ENCODE measurements at places on chromosomes 12 and 14.

GRCh38 chr12:130204541-130204953 lies 42.3 kb downstream of the FZD10 start:
- DNase-seq = no peak

GRCh38 chr12:39043424-39043822 lies 138.0 kb upstream of the CPNE8 start:
- DNase-seq = no peak

DNA sequence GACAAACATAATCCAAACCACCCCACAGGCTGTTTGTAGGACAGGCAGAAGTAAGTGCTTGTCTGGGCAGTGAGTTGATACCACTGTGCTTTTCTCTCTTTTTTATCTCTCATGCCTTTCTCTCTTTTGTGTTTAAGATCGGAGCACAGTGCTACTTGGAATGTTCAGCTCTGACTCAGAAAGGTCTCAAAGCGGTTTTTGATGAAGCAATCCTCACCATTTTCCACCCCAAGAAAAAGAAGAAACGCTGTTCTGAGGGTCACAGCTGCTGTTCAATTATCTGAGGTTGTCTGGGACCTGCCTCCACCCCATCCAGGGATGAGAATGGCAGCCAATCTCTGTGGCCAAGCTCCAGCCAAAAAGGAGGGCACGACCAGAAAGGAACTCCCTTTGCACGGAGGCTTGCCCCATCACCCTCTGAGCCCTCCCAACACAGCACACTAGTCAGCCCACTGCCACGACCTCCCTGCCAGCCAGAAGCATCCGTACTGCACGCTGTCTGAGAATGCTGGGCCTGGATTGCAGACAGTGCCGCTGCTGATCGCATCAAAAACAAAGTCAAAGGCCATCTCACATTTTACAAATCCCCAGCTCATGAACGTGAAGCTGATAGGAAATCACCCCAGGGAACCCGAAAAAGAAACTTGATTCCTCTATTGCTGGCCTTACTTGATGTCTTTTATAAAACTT lies 27.8 kb downstream of the GPHB5 start:
- no peak for DNase-seq

DNA sequence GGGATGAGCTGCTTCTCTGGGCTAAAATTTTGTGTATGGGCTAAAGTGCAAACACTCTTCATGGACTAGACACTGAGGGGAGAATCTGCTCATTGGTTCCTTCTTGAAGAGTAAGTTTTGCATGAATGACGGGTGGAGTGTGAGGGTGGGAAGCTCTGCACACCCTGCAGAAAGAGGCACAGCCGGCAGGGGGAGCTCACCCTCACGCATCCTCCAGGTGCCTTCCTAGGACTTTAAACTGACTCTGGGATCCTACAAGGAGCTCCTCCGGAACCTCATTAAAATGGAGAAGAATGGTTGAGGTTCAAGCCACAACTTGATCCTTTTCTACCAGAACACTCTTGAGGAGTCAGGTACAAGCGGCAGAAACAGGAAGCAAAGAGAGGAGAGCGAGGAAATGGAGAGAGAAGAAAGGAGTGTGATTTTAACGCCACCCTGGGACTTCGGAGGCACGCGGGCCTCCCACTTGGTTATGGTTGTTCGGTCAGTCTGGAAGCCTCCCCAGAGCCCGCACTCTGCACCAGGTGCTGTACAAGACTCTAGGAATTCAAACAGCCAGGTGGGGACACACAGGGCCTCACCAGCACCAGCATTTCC lies 87.5 kb downstream of the SETD3 start:
- peak; percentile 68 for DNase-seq

DNA sequence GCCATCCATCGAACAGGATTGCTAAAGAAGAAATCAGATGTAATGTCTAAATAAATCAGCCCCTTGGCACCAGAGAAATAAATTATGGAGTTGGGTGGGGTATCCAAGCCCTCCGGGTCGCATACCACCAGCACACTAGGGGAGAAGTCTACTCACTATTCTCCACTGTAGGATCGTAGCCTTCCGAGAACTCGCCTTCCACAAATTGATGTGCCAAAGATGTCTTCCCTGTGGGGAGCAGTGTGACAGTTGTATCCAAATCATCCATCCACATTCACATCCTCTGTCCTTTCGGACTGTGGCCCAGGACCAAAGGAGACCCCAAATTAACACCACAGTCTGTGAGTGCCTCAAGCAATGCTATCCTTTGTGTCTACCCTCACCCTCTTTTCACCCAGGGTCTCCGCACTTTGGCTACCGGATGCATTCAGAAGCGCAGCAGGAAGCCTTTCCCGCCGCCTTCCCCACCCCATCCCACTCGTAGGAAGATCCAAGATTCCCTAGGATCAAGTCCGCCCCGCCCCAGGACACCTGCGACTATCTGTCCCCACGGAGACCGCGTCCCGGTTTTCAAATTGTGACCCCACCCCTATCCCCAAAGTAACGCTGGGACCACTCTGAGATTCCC lies 786 bp downstream of the RHEBL1 start:
- DNase-seq = no peak

DNA sequence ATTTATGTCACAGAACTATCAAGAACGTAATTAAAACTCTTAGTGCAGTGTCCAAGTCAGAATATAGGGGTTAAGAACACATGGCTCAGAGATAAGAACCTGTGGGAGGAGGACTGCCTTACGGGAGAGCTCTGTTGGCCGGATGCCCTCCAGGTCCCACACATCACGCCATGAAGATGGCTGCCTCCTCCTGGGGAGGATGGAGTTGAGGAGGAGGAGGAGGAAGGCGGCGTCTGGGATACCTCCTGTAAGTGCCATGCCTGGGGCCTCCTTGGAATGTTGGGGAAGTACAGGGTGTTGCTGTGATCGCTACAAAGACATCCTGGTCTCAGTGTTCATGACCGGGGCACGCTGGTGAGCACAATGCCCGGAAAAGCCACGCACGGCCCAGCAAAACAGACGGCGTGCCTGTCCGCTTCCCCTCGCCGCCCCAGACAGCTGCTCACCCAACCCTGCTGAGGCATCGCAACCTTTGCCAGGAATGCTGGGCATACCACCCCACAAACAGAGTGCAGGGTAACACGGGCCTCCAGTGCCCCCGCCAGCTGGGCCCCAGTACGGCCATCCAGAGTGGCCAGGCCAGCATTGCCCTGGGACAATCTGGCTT lies 28.7 kb upstream of the CD9 start:
- DNase-seq = no peak

- no peak for DNase-seq
These were observed 13.6 kb downstream of the PAH start for GRCh38 chr12:102903337-102904007.

GRCh38 chr12:6684609-6685008 lies 4.6 kb downstream of the ZNF384 start:
- DNase-seq = peak; percentile 70

DNA sequence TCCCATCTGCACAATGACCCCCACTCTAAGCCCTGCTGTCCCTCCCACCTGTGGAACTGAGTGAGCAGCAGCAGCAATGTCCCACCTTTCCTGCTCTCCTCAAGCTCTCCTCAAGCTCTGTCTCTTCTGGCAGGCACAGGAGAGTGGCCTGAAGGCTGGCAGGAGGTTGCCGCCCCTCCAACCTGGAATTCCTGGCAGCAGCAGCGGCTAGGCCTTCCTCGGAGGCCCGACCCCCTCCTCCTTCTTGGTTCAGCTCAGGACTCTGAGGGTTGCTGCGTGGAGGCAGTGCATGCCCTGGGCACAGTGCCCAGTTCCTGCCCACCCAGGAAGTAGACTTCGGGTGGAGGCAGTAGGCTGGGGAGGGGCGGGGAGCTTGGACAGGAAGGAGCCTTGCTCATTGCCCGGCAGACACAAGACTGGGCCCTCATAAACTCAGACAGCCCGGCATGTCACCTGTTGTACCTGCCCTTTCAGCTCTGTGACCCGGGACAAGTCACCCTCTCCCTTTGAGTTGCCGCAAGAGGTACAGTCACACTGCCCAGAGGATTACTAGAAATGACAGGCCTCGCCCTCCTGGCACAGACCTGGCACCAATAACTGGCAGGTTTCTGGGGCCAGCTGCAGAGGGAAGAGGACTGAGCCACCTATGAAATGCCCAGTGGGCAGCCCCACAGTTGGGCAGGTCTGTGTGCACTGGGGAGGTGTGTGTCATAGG lies 2.1 kb upstream of the SERPINA1 start:
- no peak for DNase-seq

DNA sequence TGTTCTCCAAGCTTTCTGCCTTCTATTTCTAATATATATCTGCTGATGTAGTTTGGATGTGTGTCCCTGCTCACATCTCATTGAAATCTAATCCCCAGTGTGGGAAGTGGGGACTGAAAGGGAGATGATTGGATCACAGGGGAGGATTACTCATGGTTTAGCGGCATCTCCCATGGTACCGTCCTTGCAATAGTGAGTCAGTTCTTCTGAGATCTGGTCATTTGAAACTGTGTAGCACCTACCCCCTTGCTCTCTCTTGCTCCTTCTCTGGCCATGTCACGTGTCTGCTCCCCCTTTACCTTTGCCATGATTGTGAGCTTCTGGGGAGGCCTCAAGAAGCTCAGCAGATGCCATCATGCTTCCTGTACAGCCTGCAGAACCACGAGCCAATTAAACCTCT lies 26.2 kb upstream of the ALX1 start:
- no peak for DNase-seq

DNA sequence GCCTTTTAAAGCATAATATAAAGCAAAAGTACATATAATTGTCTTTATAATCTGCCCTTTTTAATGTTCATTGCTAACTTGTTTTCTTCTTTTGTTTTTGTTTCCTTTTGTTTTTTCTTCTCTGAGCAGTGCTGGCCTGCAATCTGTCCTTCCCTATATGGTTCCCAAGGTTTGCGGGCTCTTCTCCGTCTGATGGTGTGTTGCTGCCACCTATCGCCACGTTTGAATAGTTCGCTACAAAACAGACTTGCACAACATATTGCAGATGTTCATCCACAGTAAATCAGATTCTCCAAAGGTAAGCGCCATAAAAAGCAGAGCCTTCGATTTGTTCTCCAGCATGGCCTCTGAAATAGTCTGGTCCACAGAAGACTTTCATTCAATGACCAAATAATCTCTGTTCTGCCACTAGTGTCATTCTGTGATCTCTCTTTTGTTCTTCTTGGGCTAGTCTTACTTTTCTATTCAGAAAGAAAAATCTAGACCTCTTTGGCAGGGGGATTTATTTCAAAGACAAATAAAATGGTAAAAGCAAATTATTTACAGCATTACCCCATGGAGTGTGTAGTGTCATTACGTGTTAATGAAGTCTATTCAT lies 33.5 kb downstream of the C12orf50 start:
- DNase-seq = peak; percentile 68

DNA sequence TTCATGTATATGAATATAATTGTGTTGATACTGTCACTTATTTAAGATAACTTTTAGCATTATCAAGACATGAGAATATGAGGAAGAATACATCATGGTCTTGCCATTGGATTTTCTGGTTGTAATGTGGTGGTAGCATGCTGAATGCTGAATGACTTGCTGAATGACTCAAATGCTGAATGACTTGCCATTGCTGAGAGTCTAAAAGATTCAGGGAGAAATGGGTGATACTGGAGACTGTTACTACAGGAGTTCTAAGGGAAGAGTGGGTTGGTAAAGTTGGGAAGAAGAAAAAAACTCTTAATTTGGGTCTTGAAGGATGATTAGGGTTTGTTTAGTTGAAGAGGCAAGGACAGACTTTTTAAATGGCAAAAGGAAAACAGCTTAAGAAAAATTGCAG lies 72.1 kb upstream of the MANSC4 start:
- DNase-seq = no peak

DNA sequence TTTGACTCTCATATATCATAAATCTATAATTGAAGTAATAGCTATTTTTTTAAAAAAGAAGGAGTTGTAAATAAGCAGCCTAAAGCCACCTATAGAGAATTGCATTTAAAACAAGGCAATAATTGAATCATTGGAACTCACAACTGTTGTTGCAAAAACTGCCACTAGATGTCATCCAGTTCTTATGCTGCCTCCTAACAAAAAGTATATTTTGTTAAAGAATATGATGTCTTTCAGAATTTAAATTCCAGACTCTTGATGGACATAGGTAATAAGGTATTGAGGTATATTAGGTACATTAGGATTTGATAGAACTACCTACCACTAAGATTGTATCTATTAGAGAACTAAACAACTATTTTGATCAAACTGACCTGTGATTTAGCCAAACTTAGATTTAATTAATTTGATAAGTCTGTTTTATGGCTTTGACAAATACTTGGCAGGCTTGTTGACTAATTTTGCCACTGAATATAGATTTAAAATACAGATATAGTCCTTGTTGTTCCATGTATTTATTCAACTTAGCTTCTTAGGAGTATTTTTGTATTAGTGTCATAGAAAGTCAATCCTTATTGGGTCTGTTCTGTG lies 401.4 kb downstream of the RPL10L start:
- DNase-seq = peak; percentile 29

DNA sequence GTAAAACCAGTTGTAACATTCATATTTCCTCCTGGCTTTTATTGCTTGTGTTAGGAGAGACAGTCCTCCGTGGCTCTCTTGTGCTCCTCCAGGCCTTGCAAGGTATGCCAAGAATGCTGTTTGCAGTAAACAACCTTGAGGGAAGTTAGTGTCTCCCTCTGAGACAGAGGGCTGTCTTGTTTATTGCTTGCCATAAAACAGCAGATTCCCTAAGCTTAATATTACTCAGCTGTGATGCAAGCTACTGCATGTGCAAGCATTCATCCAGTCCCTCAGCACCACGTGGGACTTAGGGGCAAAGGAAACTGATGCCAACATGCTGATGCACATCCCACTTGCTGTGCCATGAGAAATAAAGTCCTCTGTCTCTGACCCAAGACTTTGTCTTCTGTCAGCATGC lies 6.6 kb downstream of the POMT2 start:
- DNase-seq = no peak

DNA sequence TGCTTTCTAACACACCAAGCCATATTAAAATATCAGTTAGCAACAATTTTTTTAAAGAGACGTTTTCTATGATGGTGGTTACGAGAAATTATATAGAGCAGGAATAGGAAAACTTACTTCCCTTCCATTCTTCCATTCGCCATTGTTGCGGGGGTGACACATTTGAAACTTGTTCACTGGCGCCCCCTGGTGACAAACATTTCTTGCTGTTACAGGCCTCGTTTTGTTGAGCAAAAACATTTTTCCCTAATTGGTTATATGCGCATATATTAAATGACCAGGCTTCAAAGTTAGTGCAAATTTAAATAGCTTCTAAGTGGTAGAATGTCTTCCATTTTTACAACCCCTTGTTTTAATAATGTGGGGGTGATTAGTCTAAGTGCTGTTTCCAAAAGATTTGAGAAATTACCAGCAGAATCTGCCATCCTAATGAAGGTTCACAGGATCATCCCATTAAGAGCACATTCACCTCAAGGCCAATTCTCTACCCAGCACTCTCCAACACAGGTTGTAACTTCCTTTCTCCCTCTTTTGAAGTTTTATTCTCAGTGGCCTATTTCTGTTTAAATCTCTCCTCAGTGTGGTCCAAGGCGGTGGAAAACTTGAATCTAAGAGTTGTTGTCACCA lies 1124.7 kb downstream of the FLRT2 start:
- peak; percentile 65 for DNase-seq

GRCh38 chr12:5094551-5094950 lies 50.9 kb downstream of the KCNA5 start:
- DNase-seq = no peak

Measured in KBM-7 (cell line).